Fibroblast of skin of scalp (primary cell): ENCODE measurements at places on chromosomes 7 and 10.
A peak's percentile ranks its signal among the peaks of the same experiment; 100 is the strongest.

DNA sequence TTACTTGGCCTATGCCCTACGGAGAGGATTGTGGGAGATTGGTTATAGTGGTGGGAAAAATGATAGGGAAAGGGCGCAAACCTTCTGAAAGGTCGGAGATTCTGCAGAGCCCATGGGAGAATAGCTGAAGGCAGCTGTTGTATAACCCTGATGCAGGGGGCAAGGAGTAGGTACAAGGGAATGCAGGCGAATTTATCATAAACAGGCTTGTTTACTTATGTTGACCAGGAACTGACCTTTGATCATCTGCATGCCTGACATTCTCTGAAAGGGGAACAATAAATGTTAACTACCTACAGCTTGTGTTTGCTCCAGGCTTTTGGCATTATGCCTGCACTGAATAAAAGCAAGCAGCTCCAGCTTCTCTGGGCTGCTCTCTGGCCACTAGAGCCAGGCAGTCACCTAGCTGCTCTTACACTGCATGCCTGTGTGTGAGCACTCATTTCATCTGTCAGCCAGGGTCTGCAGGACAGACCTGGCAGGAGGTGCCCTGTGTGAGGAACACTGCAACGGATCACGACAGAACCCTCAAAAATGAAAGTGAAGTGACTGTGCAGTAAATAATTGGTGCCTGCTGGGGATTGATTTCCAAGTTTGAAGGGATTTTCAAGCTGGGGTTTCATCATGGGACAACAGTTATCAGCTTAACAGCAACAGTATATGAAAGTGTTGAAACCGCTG is 31.1 kb upstream of the ABCA13 start:
- no peak for DNase-seq

DNA sequence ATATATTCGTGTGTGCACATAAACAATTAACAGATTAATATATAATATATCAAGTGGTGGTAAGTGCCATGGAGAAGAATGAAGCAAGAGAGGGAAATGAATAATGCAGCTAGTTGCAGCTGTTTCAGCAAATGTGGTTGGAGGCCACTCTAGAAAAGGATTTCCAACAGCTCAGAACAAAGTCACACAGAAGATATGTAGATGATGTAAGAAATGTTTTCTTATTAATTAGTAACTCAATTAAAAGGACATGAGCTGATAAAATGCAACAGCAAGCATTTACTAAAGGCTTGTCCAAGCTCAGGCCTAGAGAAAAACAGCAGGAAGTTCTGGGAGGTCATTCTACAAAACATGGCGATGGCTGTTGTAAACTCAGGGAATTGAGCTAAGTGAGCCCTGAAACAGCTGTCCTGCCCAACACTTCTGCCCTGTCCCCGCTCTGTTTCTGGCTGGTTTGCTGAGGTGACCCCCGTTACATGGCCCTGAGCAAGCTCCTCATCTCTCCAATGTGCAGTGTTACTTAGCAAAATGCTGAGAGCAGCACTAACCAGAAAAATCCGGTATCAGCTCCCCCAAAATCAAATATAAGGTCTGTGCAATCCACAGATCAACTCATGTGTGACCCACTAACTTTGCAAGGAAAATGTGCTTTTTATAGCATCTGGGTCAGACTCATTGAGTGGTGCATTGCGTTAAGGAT is 23.4 kb upstream of the C10orf67 start:
- DNase-seq: no peak

- DNase-seq: no peak
Observed at GRCh38 chr10:21499701-21500577, 25.5 kb downstream of the SKIDA1 start.

DNA sequence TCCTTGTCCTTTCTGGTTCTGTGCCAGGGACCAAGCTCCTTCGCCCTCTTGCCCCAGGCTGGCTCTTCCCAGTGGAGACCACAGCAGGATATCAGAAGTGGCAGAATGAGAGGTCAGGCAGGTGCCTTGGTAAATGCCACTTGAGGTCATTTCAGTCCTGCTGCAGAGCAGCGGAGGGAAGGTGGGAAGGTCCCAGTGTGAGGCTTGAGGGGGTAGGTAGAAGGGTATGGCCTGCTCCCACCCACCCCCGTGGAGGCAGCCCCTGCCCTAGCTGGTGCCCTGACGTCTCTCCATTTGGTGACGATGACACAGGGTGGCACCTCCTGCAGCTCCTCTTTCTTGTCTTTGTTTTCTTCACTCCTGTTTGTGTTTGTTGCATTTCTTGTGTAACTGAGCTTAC is 538.8 kb downstream of the TCERG1L start:
- no peak for DNase-seq

GRCh38 chr10:13848520-13849445 is 262.0 kb downstream of the PRPF18 start:
- DNase-seq: no peak

DNA sequence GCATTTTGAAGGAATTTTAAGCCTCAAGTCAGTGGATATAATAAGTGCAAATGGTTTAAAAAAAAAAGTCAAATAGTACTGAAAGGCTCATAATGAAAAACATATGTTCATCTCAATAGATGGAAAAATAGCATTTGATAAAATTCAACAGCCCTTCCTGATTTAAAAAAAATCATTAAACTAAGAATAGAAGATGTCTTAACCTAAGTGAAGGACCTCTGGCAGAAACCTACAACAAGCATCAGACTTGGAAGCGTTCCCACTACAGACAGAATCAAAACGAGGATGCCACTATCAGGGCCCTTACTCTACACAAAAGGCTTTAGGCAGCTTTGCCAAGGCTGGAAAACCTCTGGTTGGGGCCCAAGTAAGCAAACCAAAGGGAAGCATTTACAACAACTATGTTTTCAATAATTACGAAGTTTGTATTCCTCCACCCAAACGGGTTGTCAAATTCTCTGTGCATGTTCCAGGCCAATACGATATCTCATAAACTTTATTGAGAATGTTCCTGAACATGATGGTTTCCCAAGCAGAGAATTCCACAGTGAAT is 45.1 kb downstream of the CYTH3 start:
- DNase-seq: peak; percentile 76

DNA sequence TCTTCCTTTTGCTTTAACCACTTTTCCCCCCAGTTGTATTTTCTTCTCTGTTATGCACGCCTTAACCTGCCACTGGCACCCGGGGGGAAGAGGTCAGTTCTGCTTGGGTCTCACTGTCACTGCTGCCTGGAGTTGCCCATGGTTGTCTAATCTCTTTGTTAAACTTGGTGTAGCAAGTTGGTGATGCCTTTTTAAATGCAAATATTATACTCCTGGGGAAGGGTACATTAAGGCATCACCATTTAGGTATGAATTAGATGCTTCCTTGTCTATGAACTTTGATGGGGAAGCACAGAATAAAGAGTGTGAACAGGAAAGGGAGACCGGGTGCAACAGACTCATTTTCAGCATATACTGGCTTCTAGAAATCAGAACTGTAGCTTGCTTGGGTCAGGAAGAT is 9.1 kb upstream of the SORCS3 start:
- DNase-seq: no peak

GRCh38 chr7:115081772-115082171 is 159.9 kb downstream of the MDFIC start:
- no peak for DNase-seq

DNA sequence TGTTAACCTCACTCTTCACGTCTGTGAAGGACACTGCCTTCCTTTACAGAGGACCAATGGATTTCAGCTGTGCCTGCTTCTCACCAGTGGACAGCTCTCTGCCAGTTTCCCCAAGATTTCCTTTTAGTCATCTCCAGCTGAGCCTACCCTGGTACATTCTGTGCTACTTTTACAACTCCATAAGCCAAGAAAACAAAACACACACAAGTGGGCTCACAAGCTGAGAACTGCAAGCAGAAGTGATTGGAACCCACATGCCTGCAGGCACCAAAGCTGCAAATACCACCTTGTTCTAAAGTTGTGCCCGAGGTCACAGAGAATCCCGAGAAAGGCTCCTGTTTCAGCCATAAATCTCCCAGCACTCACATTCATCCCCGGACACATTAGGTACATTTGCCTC is 636.8 kb downstream of the PHTF2 start:
- no peak for DNase-seq

GRCh38 chr10:8628351-8628750 is 573.9 kb downstream of the GATA3 start:
- no peak for DNase-seq

- DNase-seq: no peak
Observed at GRCh38 chr7:47351233-47352154, 230.4 kb downstream of the TNS3 start.

DNA sequence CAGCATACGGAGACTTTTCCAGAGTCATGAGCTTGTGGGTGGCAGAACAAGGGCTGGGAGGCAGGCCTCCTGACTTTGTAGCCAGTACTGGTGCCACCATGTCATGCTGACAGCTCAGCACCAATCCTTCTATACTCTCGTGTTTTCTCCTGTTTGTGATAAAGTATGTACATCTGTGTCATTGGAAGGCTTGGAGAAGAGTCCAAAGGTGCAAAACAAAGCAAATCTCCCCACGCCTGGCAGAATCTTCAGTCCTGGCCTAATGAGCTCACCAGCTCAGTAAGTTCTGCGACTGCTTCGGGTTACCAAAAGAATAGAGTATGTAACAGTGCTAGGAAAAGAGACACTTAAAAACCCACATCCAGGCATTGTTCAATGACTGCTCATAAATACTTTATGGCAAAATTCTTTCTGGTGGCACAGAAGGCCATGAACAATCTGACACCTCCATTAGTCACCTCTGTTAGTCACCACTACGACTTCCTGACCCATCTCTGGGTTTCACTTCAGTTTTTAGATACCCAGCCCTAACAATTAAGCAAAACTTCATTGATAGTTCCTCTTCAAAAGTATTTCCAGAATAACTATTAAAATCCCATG is 24.5 kb downstream of the STEAP1 start:
- DNase-seq: peak; percentile 84
